ENCODE measurements at places on chromosomes 3 and 15.

GRCh38 chr3:51684971-51685751 lies 14.1 kb downstream of the TEX264 start:
- no peak for DNase-seq

GRCh38 chr3:117235304-117235703 lies 525.7 kb downstream of the TUSC7 start:
- DNase-seq = no peak

DNA sequence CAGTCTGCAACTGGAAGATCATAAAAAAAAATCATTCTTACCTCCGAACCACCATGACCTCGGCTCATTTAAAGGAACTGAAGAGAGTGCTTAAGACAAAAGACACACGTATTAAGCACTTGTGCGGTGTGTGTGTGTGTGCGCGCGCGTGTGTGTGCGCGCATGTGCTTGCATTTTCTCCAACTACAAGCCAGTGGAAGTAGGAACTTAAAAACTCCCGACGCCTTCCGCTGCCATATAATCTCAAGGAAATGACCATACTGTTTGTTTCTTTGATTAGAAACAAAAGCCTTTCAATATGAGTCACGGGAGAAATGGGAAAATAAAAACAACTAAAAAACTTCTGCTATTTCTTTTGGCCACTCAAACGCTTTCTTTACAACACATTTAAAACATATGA lies 32.4 kb downstream of the FRMD4B start:
- DNase-seq = no peak

- DNase-seq = no peak
These were observed 61.8 kb downstream of the MYH15 start for GRCh38 chr3:108448593-108448992.

DNA sequence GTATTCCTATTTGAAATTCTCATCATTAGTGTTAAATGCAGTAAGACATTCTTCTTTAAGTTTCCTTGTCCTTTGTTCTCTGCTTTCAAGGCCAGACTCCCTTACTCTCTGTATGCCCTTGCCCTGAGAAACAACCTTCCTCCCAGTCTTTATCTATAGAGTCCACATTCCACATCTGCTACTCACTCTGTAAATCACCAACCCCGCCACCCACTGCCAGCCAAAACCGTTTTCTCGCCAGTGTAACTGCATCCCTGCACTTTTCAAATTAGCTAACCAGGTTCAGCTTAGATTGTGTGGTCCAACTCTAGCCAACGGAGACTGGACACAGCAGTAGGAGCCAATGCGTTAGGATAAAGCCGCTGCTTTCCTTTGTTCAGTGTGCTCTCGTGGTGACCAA lies 402.4 kb upstream of the PDZRN3 start:
- DNase-seq = no peak

DNA sequence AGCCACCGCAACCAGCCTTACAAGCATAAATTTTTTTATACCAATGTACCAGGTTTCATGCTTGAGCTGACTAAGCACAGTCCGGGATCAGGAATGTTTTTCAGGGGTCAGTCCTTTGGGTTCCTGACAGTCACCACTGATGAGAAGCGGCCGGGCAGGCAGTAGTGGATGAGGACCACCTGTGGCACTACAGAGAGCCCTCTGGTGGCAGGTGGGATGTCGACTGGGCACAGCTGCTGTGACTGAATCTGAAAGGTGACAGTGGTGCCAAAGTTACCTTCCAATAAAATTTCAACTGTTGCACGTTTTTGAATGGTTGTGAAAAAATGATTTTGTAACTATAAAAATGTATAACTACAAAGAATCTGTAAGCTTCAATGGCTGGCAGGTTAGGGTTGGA lies 34.0 kb downstream of the TPRA1 start:
- DNase-seq = no peak

DNA sequence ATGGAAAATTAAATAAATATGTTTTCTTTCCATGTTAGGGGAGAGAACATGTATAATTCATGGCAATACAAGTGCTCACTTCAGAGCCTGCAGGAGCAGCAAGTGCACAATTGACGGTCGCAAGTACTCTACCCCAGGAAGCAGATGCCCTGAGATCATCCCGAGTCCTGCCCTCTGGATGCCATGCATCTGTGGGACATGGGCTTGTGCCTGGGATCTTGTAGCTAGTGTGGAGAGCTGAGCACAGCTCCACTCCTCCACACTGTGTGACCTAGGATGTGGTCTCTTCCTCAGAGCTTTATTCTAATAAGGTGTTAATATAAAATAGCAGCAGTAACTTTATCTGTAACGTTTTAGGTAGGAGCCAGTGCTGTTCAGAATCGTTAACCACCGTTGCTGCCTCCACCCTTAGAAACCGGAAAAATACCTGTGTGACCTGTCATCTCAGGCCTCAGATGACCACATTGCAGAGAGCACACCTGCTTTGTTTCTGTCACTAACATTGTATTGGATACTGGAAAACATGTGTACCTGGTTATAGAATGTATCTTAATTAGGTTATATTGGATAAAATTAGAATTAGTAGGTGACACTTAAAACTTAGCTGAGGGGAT lies 105.0 kb upstream of the GOLGA6L6 start:
- DNase-seq = no peak

DNA sequence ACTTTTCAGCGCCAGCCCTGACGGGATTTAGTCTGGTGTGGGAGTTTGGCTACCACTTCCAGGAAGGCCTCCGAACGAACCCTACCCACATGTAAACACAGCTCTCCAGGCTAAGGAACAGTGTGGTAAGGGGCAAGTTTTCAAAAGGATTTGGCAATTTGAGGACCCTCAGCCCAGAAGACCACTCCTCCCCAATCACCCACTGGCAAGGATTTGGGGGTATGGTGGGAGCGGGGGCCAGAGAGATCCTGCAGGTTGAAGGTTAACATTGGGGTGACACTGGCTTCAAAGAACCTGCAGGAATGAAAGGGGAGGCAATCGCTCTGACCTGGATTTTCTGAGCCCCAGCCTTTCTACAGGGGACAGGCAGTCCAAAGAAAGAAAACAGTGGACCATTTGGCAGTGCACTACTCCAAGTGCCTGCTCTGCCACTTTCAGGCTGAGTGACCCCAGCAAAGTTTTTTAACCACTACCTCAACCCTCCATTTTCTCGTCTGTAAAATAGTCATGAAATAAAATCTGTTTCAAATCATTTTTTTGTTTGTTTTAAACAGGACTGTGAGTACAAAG lies 34.5 kb downstream of the ZIC4 start:
- no peak for DNase-seq

GRCh38 chr3:112007633-112008032 lies 8.9 kb downstream of the TAGLN3 start:
- DNase-seq = peak; percentile 74
